ENCODE measurements at places on chromosomes 5 and 9.

- DNase-seq = no peak
Measured at GRCh38 chr5:97568382-97568781, 385.3 kb upstream of the RIOK2 start.

DNA sequence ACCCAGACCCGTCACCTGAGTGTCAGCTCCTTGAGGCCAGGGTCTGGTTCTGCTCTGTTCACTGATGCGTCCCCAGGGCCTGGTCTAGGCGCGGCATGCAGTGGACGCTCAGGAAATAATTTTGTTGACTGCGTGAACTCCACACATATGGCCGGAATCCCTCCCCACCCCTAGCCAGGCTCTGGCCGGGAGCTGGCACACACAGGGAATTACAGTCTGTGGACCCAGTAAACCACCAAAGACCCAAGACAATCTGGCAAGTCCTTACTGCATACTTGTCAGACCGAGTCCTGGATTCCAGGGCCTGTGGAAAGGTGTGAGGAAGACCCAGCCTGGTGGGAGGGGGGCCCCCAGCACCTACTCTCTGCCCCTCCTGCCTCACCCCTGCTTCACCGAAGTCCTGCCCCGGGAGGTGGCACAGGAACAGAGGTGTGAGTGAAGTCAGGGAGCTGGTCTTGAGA lies 113.0 kb upstream of the IER5L start:
- no peak for DNase-seq

DNA sequence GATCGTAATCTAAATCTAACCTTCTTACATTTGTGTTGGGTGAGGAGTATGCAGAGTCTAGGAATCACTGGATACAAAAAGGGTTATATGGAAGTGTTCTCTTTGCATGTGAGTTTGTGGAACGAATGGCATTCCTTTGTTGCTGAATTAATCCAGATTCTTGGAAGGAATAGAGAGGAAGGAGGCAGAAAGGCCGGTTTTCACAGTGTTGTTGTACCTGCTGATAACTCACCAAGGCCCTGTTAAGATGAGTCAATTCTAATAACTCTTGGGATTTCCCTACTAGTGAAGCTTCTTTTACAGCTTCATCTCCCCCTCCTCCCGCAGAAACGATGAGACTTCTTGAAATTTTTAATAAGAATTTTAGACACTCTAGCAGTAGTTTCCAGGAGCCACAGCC lies 84.0 kb downstream of the ZSWIM6 start:
- DNase-seq = no peak

DNA sequence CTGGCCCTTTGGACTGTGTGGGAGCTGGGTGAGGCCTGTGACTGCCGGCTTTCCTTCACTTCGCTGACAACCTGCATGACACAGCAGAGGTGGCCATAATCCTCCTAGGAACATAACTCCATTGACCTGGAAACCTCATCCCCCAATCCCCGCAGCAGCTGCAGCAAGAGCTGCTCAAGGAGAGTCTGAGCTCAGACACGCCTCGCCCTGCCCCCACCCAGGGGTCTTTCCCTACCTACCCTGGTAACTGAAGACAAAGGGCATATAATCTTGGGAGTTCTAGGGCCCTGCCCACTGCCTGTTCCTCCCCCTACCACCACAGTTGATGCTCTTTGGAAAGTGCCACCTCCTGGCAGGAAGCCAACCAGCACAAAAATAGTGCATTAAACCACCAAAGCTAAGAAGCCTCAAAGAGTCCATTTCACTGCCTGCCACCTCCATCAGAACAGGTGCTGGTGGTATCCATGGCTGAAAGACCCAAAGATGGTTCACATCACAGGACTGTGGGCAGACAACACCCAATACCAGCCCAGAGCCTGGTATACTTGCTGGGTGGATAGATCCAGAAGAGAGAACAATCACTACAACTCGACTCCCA lies 18.4 kb downstream of the TRIM36 start:
- DNase-seq = no peak

GRCh38 chr9:3855929-3856328 lies 330.1 kb upstream of the RFX3 start:
- DNase-seq = no peak

DNA sequence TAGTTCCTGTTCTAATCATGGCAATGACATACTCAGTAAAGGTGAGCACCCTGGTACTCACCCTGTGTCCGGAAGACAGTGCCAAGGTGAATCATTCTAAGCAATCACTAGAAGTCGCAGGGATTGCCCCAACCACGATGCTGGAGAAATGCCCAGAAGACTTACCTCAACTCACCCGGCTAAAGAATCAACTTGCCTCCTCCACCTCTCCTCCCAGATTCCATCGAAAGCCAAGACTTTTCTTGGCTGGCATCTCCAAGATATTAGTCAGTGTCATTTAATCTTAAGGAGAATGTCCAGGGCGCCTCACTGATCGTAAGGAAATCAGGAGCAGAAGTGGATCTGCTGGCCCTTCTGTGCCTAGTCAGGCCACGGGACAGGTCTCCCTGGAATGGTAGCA lies 204.9 kb downstream of the ERCC6L2 start:
- DNase-seq = no peak

DNA sequence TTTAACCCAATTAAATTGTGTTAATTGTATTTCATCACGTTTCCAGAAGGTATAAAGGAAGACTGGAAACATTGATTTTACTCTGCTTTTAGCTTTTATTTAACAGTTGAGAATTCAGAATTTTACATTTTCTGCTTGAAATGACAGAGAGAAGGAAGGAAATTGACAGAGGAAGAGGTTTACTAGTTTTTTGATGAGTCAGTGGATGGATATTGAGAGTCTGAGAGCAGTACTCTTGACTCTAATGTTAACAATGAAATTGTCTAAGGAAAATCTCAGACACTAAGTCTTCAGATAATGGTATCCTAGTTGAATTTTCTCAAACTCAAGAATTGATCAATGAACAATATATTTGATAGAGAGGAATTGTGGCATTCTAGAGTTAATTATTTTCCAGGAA lies 60.6 kb downstream of the IPO11 start:
- no peak for DNase-seq

- DNase-seq = peak; percentile 62
Measured at GRCh38 chr5:124040799-124041198, 528.8 kb downstream of the CSNK1G3 start.

DNA sequence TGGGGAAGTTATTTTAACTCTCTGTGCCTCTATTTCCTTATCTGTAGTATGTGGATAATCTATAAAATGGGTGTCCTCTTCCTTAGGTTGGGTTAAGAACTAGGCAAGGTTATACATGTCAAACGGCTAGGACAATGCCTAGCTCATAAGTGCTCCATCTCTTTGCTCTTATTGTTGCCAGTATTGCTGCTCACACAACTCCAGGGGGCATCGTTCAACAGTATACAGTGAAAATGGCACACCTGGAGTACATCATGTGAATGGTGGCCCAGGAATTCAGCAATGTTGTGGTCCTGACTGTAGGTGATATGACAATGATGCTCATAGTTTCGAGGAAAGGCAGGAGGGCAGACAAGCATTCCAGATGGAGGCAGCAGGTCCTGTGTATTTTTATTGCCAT lies 30.1 kb downstream of the SLIT3 start:
- no peak for DNase-seq

DNA sequence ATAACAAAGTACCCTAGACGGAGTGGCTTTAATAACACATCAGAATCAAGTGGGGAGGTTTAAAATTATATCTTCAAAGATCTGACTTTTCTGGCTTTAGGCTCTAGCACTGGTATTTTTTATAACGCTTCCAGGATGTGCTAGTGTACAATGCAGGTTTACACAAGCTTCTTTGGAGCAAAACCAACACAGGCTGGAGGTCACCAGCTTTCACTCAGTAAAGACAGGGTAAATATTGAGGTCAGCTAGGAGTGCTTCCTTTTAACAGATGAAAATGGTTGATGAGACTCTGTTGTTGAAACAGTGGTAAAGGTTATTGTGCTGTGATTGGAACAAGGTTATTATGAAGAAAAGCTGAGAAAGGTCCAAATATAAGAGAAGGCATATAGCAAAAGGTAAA lies 414.2 kb downstream of the TAF11L14 start:
- no peak for DNase-seq

DNA sequence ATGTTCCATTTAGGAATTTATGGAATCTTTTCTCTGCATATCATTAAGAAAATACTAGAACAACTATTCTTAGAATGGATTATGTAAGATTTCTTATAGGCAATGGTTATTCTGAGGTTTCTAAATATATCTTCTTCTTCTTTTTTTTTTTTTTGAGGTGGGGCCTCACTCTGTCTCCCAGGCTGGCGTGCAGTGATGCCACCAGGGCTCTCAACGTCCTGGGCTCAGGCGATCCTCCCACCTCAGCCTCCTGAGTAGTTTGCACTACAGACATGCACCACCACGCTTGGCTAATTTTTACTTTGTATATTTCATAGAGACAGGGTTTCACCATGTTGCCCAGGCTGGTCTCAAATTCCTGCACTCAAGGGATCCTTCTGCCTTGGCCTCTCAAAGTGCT lies 137.2 kb downstream of the SREK1 start:
- DNase-seq = no peak

DNA sequence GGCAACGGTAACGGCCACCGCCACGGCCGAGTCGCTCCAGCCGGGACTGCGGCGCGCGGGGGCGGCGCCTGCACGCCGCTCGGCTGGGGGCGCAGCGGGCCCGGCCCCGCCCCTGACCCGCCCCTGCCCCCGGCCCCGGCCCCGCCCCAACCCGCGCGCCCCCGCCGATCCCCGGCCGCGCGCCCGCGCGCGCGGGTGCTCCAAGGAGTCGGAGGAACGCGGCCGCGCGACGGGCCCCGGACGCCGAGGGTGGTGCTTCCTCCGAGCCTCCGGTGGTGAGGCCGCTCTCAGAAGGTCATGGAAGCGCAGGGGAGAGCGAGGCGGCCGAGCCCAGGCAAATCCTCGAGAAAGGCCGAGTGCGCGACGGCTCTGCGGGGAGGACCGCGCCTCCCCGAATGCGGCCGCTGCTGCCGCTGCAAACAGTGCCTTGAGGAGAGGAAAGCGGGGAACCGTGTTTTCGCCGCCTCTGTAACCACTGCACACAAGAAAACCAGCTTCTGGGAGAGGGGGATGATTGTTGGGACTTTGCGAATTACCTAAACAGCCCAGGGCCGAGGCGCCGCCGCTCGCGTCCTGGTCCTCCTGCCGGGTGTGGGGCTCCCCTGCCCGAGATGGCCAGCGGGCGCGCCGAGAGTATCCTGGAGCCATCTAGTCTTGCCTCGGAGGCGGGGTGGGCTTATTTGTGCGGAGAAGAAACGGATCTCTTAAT lies at the start of gene LIFR:
Gene LIFR, minus strand, starts transcription at position 48 of the 709 bp plus-strand sequence. CDS start 25,999 bp downstream, outside the sequence.
- DNase-seq = peak; percentile 69

- no peak for DNase-seq
Measured at GRCh38 chr5:169812786-169813185, 167.5 kb downstream of the INSYN2B start.

DNA sequence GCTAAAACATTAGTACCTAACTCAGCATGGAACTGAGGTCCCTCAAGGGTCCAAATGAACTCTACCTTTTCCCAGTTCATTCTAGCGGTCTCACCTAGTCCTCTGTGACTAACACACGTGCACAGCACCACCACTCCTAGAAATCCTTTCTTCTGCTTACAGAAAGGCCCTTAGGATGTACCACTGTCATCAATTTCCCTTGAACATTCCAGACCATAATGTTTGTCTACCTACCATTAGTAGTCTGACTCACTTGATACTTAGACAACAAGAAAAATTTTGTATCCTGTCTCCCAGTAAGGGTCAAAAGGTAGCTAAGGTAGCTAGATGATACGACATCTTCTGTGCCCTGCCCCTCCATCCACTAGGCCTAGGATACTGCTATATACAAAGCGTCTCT lies 166.6 kb downstream of the TSSK1B start:
- no peak for DNase-seq

DNA sequence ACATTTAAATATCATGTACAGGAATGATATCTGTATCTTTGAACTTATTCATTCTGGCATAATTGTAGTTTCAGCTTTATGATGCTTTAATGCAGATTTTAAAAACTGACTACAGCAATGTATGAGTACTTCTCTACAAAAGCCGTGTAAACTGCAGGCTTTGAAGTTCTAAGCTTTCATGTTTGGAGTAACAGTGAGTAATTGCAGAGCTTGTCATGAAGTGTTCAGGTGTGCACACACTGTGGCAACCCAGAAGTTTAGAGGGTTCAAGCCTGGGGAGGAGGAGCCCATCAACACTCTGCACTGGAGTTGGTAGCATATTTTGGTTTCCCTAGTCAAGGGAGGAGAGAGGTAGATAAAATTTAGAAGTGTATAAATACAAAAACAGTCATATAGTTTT lies 130.9 kb downstream of the CD180 start:
- DNase-seq = no peak

- DNase-seq = no peak
Measured at GRCh38 chr9:129077236-129077635, 3.7 kb upstream of the DOLPP1 start.

- no peak for DNase-seq
Measured at GRCh38 chr9:34249274-34249673, 70.4 kb downstream of the UBAP1 start.

Data from cerebellar cortex (tissue), 1 donor.